Right forelimb (tissue), 1 donor: ENCODE measurements at places on chromosomes 7 and 10.

- no peak for DNase-seq
Measured at GRCh38 chr7:46058086-46058823, 137.2 kb upstream of the IGFBP3 start.

- DNase-seq, result no peak
Measured at GRCh38 chr7:17153536-17153935, 144.9 kb upstream of the AHR start.

DNA sequence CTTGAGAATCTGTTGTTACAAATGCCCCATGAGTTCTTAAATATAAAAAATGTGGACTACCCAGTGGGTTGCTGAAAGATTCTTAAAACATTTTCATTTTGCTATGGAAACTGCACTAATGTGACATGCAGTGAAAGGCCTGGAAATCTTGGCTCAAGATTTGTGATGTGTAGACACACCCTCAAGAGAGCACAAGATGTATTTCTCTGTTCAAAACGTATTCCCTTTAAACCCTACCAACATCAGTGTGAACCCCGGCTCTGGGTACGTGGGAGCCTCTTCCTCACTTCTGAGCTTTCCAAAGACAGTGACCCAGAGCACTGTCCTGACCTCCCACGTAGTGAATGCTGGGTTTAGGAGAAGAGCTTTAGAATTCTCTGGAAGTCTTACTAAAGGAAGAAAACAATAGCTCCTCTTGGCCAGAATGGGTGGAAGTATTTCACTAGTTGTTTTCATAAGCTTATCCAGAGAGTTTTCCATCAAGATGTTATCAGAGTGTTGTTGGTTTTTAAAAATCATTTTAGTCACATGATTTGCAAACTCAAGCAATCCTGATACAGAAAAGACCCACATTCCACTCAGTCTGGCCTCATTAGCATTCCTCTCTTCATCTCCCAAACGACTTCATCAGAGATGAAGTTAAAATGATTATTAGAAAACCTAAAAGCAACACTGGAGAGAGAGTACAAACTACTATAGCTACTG lies 81.5 kb upstream of the AFAP1L2 start:
- DNase-seq, result no peak

GRCh38 chr10:13882119-13882711 lies 295.4 kb downstream of the PRPF18 start:
- DNase-seq, result no peak

GRCh38 chr10:17873946-17874345 lies 64.8 kb downstream of the MRC1 start:
- DNase-seq, result no peak

DNA sequence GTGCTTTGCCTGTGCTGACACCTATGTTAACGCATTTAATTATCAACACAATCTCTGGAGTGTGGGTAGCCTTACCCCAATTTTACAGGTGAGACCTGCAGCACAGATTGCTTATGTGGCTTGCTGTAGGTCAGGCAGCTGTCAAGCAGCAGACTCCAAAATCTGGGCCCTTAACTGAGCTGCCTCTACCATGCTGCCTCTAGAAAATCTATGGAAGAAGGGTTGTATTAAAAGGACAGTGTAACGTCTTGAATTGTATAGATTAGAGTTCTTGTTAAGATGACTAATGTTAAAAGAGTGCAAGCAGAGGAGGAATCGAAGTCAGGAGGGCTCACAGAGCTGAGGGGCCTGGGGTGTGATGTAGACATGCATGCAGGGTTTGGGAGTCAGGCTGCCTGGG lies 1.2 kb upstream of the PON3 start:
- DNase-seq, result no peak

DNA sequence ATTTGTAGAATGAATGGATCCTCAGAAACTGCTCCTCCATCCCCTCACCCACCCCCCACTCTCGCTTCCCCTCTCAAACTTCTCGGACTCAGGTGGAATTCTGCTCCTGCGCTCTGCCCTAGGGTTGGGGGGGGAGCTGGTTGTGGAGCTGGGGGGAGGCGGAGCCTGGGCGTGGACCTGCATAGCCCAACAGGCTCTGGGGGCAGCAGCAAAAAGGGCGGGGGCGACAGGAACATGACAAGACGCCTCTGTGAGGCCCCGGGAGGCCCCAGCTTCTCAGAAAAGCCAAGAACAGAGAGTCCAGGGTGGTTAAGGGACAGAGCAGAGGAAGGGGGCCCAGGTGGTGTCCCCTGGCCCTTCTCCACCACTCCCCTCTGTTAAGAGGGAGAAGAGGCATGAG lies 3.5 kb downstream of the TSC22D4 start:
- DNase-seq, result no peak

- DNase-seq, result no peak
Measured at GRCh38 chr7:74225400-74225799, 15.6 kb downstream of the LAT2 start.

- DNase-seq, result no peak
Measured at GRCh38 chr7:3443716-3444115, 142.7 kb downstream of the SDK1 start.

DNA sequence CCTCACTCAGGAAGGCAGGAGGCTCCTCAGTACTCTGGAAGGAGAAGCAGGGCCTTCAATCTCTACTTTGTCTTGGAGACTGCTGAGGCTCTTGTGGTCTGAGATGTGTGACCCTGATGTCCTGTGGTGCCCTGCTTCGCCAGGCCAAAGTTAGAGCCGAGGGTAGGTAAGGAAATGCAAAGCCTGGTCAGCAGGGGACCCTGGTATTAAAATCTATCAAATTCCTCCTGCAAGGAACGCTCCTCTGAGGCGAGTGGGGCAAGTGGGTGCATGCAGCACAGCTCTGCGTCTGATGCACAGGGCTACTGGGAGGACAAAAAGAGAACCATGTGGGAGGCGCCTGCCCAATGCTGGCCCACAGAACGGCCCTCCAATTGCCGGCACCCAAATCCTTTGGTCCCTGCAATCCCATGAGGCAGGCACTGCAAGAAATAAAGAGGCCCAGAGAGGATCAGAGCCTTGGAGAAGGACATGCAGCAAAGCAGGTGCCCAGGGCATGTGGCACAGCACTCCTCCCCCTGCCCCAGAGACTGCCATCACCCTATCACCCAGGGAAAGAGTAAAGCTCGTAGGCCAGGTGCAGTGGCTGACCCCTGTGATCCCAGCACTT lies 23.1 kb upstream of the ZMIZ1 start:
- peak; percentile 9 for DNase-seq

GRCh38 chr7:43636093-43636492 lies 53.2 kb downstream of the STK17A start:
- no peak for DNase-seq

DNA sequence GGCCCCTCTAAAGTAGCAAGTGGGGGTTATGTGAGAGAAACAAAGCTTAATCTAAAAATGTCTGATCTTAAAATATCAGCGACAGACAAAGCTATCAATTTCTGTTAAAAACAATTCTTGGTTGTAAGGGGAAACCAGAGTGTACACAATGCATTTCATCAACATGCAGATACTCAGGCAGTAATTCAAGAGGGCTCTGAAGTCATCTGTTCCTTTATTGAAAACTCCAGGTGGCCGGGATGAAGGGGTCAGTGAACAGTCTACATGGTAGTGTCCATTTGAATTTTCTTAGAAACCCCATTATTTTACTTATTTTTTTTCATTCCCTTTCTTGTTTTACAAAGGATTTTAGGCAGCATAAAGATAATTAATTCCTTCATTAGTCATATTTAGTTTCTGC lies 36.7 kb upstream of the BTBD16 start:
- no peak for DNase-seq

DNA sequence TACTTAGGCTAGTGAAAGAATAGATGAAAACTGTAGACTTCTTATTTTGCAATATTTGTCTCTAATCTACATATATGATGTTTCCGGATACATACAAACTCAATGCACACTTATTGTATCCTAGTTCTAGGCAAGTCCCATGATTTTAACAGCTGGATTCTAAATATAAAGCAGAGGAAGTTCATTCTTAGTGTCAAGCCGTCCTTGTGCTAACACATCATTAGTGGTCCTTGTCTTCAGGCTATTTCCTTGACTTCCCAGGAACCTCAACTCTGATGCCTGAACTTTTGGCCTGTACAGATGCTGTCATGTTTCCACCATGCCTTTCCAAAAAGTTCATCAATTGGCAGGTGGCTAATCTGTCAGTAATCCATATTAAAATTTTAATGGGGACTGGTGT lies 301.9 kb upstream of the DGKB start:
- DNase-seq, result no peak

GRCh38 chr7:152369518-152369917 lies 66.3 kb downstream of the KMT2C start:
- DNase-seq, result no peak

GRCh38 chr10:23448802-23449570 lies 10.1 kb downstream of the OTUD1 start:
- no peak for DNase-seq

DNA sequence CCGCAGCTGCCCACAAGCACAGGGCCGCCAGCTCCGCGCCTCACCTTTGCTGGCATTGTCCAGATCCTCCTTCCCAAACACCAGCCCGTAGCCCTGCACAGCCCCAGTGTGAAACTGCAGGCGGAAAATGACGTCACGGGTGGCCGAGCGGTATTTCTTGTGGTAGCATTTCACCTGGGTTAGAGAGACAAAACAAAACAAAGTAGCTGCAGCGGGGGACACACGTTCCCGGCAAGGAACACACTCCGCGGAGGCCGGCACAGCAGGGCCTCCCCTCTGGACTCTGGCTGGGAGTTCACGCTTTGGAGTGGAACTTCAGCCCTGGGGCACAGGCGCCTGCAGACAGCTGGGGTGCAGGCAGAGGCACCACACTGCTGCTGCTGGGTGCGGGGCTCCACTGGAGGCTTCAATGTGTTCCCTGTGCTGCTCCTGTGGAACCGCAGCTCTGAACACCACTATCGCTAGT lies 181.1 kb downstream of the TNS3 start:
- peak; percentile 34 for DNase-seq

DNA sequence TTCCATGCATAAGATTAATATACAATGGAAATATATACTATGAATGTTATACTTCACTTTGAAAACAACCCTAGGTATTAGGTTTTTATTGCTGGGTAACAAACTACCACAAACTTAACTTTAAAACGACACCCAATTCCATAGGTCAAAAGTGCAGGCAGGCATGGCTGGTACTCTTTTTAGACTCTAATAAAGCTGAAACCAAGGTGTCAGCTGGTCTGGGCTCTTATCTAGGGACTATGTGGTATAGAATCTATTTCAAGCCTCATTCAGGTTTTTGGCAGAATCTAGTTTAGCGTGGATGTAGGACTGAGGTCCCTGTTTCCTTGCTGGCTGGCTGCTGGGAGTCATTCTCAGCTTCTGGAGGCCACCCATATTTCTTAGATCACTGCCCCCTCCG lies 65.0 kb upstream of the TMEM168 start:
- DNase-seq, result no peak

DNA sequence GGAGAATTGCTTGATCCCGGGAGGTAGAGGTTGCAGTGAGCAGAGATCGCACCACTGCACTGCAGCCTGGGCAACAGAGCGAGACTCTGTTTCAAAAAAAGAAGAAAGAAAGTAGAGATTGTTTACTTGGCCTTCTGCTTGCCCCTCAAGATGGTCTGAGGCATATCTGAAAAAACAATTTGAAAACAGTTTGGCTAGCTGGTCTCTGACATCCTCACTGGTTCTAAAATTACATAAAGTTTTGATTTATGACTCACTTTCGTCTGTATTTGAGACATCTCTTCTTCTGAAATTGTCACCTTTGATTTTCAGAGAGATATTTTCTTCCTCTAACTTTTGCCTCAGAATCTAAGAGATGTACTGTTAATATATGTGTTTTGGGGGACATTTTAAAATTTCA lies 49.6 kb upstream of the HELLS start:
- no peak for DNase-seq

GRCh38 chr10:103442031-103442461 lies 10.1 kb downstream of the CALHM2 start:
- DNase-seq, result no peak

DNA sequence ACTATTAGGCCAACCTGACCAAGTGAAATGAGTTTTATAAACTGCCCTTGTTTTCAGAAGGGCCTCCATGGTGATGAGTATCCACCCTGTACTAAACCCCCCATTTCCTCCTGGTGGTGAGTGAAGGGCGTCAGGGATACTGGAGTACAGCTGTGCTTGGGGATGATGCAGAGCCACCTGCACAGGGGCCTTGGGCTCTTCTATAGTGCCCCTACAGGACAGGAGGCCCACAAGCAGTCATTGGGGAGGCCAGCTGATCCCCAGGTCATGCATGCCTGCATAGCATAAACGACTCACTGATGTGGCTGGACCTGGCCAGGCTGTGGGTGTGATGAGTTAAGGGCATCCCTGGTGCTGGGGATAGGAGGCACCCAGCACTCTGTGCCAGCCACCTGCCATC lies 114.1 kb upstream of the CELF2 start:
- no peak for DNase-seq

DNA sequence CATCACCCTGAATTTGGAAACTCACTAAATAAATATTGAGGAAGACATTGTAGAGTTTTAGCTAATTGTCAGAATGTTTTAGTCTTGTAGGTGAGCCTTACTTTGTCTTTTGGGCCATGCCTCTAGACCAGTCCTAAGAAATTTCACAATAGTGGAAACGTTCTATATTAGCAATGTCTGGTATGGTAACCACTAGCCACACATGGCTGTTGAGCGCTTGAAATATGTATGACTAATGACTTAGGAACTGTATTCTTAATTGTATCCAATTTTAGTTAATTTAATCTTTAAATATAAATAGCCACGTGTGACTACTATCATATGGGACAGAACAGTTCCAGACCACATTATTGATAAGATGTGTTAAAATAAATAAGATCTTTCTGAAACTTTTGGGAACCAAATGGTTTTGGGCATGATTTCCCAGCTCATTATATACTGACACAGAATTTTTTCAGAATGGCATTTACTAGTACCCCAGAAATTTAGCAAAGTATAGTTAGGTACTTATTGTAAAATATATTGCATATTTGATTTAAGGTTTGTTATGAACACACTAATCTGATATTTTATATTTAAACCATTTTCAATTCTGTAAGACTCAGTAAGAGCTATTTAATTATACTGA lies 95.0 kb downstream of the VPS50 start:
- no peak for DNase-seq

- DNase-seq, result no peak
Measured at GRCh38 chr10:123391275-123392028, 237.2 kb downstream of the BUB3 start.

GRCh38 chr10:131021969-131022368 lies 289.6 kb downstream of the TCERG1L start:
- DNase-seq, result no peak
